ENCODE measurements at places on chromosomes 4 and X.

GRCh38 chr4:185799442-185799841 lies 12.6 kb downstream of the SORBS2 start:
- DNase-seq, result no peak

DNA sequence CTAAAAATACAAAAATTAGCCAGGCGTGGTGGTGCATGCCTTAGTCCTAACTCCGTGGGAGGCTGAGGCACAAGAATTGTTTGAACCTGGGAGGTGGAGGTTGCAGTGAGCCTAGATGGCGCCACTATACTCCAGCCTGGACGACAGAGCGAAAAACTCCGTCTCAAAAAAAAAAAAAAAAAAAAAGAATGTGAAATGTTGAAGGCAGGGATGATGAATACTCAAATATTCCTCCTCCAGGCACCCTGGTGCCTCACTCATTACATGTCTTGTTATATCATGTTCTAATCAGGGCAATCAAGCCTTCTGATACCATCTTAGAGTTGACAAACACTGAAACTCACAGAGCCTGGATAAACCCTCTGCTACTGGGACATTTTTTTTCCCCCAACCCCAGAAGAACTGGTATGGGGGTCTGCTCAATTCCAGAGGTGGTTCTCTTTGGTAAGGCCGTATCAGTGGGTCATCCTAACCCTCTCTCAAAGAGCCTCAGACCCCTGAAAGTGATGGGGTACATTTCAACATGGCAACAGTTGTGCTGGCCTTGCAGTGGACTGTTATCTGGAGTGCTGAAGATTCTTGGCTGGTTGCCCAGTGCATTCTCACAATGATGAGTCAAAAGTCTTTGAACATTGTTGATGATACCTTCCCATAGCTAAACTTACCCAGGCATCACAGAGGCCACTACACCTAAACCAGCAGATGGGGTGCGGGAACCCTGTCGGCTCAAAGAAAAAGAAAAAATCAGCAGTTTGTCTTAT lies 2.4 kb upstream of the SH3KBP1 start:
- peak; percentile 85 for DNase-seq

GRCh38 chr4:2803624-2804448 lies 11.0 kb downstream of the SH3BP2 start:
- no peak for DNase-seq

- DNase-seq, result peak; percentile 86
Observed at GRCh38 chr4:16001484-16001858, 38.5 kb upstream of the FGFBP2 start.

- no peak for DNase-seq
Observed at GRCh38 chr4:108036213-108036612, 46.5 kb downstream of the HADH start.

DNA sequence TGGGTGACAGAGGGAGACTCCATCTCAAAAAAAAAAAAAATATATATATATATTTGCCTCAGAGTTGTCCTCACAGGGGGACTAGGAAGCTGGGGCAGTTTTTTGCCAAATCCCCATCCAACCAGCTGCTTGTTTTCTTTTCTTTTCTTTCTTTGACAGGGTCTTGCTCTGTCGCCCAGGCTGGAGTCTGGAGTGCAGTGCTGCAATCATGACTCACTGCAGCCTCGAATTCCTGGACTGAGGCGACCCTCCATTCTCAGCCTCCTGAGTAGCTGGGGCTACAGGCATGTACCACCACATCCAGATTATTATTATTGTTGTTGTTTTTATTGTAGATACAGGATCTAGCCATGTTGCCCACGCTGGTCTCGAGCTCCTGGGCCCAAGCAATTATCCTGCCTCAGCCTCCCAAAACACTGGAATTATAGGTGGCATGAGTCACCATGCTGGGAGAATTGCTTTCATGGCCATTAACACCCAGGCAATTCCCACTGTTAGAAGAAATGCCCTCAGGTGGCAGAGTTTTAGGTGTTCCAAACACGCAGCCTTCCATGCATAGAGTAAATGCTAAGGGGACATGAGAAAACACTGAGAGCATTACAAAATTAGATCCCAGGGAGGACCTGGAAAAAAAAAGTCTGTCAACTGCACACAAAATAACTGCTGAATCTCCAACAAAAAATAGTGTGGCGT lies 98.0 kb downstream of the ARHGAP6 start:
- no peak for DNase-seq

DNA sequence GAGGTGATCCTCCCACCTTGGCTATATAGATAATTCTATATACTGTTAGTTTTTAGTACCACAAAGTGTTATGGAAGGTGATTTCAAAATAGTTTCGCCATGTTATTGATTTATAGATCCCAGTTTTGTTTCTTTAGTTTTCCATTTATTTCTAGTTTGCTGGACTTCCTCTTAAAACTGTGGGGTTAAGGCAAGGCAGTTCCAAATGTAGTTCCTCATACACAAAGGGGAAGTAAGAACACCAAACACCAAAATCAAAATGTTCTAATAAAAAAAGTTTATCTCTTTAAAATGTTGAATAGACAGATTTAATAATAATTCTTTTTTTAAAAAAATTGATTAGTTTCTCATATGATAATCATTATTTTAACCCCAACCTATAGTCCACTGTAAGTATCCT lies 6.8 kb upstream of the CISD2 start:
- peak; percentile 23 for DNase-seq

- DNase-seq, result peak; percentile 82
Observed at GRCh38 chr4:174522183-174523024, at the start of gene HPGD. Gene HPGD, minus strand, starts transcription at chr4:174522488. Its CDS starts 37 bp downstream, at chr4:174522451.

DNA sequence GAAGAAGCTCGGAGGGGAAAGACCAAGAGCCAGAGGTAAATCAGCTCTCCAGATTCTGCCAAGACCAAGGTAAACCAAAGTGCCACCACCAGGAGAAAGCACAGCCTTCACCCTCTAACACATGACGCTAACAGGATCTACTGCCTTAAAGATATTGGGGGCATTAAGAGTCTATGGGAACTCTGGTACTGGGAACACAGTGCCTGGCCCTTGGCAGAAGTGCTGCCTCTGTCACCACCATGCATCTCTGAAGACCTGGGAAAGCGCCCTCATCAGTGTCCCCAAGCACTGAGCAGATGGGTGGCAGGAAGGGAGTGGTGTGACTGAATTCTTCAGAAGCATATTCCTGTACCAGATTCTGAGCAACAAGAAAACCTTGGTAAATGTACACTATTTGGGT lies 1.3 kb downstream of the QDPR start:
- no peak for DNase-seq

- DNase-seq, result no peak
Observed at GRCh38 chr4:153453402-153453801, 12.8 kb upstream of the TMEM131L start.

- DNase-seq, result no peak
Observed at GRCh38 chr4:111198446-111198845, 575.6 kb upstream of the PITX2 start.
